Cortex of kidney (tissue), 1 donor: ENCODE measurements at places on chromosomes 1 and 21.

- no peak for DNase-seq
These were observed 1.0 kb upstream of the FOXO6 start for GRCh38 chr1:41360074-41360785.

GRCh38 chr1:6347641-6348487 is 45.7 kb downstream of the ACOT7 start:
- DNase-seq, result no peak

GRCh38 chr1:33266766-33267165 is 10.5 kb downstream of the ZNF362 start:
- no peak for DNase-seq

DNA sequence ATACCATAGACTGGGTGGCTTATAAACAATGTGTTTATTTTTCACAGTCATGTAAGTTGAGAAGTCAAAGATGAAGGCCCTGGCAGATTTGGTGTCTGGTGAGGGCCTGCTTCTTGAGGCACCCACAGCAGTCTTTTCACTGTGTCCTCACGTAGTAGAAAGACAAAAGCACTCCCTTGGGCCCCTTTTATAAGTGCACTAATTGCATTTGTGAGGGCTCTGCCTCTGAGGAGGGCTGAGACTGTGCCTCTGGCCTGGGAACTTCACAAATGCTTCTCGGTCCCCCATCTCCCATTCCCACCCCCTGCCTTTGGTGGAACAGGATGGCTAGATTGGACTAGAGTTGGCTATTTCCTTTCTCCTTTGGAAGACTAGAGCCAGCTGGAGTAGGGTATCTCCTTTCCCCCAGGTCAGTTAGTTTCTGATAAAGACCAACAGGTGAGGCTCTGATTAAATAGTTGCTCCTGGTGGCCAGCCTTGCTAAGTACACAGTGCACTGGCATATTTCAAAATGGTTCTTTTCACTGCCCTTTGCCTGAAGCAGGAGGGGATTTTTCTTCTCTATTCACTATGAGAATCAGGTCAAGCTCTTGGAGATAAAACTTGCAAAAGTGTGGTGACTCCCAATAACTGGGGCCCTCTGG is 82.9 kb downstream of the PLPPR4 start:
- DNase-seq, result no peak

DNA sequence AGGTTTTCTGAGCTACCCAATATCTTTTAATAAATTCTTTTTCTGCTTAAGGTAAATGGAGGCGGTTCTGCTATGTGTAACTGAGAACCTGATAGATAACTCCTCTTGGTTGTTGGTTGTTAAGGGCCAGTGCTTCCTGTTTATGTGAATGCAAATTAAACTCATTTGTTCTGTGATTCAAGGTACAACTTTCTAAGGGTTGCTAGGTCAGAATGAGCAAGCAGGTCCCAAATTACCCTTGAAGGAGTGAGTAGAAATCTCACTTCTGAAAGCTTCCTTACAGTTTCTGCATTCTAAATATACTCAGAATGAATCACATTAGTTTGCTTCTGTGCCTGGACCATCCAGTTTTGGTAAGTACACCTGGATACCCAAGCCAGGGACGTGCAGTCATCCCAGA is 15.5 kb upstream of the FAM78B start:
- no peak for DNase-seq

- DNase-seq, result no peak
These were observed 423.9 kb downstream of the DSCAM start for GRCh38 chr21:40422896-40423635.

GRCh38 chr1:13992489-13993285 is 292.7 kb downstream of the PRDM2 start:
- DNase-seq, result no peak

DNA sequence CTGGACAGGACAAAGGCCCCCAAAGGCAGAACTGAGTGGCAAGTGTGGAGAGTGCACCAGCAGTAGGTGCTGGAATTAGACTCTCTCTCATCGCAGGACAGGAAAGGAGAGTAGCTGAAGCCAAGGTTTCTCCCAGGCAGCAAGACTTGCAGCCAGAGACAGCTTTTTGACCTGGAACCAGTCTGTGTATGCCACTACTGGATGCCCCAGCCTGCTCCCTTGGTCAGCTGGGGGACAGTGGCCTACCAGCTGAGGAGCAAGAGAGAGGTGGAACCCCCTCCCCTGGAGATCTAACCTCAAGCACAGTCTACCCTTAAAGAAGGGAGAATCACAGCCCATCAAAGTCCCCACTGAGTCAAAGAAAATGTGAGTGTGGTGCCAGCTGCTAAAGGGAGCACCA is 375.7 kb downstream of the KCNH1 start:
- no peak for DNase-seq

- no peak for DNase-seq
These were observed 221.4 kb upstream of the PKN2 start for GRCh38 chr1:88462488-88463261.

DNA sequence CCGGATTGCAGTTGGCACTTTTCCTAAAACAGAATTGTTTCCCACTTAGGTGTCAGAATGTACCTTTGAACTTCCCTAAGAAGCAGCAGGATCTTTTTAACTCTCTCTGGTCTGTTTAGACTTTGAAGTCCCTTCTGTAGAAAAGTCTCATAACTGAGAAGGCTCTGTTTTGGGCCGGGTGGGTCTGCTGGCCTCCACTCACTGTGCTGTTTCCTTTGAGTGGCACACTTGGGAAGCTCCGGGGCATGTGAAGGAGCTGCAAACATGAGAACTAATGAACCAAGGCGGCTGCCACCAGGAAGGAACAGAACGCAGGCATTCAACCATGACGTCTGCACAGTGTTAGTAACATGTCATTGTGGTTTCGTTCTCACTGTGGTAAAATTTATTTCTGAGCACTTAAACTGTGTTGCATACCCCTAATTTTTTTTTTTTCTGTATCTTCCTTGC is 19.5 kb upstream of the NCMAP start:
- DNase-seq, result no peak

- DNase-seq, result no peak
These were observed 1.5 kb upstream of the GALNT2 start for GRCh38 chr1:230065571-230065970.

- DNase-seq, result no peak
These were observed 164.2 kb upstream of the COL6A1 start for GRCh38 chr21:45817345-45817744.

DNA sequence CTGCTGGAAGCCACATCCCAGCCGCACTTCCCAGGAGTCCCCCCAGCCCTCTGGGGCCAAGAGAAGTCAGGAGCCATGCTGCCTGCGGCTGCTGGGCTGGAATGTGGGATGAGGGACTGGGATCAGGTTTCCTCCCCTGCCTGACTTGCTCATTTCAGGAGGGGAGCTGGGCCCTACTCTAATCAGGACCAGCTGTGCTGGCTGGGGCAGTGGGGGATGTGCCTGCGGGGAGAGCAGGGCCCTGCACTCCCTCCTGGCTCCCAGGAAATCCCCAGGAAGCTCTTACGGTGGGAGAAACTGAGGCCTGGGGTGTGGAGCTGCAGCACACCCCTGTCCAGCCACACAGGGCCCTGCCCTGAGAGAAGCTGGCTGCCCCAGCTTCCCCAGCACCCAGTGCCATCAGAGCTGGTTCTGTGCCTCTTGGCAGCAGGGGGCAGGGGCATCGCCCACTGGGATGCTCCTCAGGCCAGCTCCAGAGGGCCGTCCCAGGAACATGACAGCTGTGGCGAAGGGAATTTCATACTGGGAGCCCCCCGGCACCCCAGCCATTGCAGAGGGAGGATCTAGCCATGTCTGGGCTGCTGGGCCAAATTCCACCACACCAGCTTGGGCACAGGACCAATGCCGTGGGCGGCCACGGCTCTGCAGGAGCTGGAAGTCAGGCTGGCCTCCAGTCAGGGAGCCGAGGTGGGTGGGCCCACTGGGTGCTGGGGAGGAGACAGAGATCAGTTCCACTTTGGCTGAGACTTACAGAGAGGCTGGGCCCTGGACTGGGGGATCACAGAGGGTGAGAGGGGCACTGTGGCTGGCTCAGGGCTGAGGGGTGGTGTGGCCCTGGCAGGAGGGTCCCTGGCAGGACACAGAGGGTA is 21.3 kb upstream of the PRSS38 start:
- DNase-seq, result no peak

DNA sequence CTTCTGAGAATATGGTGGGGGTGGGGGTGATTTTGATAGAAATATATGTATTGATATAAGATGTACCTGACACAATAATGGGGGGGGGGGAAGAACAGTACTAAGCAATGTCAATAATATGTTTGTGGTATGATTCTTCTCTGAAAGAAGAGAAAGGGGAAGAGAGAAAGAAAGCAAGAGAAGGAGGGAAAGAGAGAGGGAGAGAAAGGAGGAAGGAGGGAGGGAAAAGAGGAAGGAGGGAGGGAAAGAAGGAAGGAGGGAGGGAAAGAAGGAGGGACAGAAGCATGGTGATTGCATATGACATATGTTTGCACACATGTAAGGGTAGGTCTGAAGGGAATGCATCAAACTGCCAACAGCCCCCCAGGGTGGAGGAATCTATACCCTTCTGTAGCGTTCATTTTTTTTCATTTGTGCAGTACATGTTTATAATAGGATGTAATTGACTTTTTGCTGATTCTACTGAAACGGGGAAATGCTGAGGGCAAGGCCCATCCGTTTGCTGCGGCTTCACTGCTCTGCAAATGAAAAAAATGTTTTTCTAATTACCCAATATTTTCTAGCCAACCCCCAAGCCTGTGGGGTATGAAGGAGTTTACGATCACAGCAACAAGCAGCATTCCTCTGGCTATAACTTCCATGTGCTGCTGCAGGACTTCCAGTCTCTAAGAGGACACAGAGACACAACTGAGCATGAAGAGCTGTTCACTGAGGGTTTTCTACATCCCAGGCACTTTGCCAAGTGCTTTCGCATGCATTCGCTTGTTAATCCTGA is 119.3 kb upstream of the ZC3H12A start:
- DNase-seq, result no peak

GRCh38 chr1:97906567-97907241 is 14.1 kb downstream of the DPYD start:
- DNase-seq, result no peak

GRCh38 chr1:3645666-3646355 is 4.1 kb downstream of the WRAP73 start:
- no peak for DNase-seq

GRCh38 chr1:44592208-44593145 is 81.8 kb downstream of the TMEM53 start:
- no peak for DNase-seq

DNA sequence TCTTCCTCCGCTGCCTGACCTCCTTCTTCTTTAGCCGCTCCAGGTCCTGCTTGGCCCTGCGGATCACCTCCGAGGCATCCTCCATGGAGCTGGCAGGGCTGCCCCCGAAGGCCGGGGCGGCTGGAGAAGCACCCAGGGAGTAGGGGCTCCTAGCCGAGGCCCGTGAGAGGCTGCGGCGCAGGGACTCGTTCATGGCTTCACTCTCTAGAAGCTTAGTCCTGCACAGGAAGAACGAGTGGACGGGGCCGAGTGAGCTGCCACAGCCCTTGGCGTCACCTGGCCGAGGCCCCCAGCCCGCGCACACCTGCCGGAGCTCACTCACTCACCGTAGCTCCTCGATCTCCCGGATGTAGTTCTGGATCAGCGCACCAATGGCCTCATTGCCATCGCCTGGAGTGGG is 23.1 kb downstream of the KIF21B start:
- DNase-seq, result no peak

DNA sequence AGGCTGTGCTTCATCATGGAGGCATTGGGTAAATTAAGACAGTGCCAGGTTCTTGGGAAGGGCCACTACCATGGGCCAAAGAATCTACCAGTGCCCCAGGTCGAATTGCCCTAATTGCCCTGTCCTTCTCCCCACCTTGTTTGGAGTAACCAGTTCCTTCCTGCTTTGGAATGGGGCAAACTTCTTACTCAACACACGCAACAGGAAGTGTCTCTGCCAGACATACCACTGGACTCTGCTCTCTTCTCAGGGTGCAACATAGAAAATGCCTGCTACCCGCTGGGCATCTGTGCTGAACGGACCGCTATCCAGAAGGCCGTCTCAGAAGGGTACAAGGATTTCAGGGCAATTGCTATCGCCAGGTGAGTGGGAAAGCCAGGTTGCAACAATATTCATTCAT is 15.8 kb downstream of the CDA start:
- no peak for DNase-seq

GRCh38 chr1:55707196-55707595 is 492.0 kb upstream of the USP24 start:
- DNase-seq, result no peak

- DNase-seq, result no peak
These were observed 23.2 kb upstream of the TUT4 start for GRCh38 chr1:52576074-52576473.

- DNase-seq, result no peak
These were observed 12.3 kb upstream of the IFNLR1 start for GRCh38 chr1:24199291-24199900.

- no peak for DNase-seq
These were observed 3.0 kb upstream of the CEP350 start for GRCh38 chr1:179951383-179952144.

DNA sequence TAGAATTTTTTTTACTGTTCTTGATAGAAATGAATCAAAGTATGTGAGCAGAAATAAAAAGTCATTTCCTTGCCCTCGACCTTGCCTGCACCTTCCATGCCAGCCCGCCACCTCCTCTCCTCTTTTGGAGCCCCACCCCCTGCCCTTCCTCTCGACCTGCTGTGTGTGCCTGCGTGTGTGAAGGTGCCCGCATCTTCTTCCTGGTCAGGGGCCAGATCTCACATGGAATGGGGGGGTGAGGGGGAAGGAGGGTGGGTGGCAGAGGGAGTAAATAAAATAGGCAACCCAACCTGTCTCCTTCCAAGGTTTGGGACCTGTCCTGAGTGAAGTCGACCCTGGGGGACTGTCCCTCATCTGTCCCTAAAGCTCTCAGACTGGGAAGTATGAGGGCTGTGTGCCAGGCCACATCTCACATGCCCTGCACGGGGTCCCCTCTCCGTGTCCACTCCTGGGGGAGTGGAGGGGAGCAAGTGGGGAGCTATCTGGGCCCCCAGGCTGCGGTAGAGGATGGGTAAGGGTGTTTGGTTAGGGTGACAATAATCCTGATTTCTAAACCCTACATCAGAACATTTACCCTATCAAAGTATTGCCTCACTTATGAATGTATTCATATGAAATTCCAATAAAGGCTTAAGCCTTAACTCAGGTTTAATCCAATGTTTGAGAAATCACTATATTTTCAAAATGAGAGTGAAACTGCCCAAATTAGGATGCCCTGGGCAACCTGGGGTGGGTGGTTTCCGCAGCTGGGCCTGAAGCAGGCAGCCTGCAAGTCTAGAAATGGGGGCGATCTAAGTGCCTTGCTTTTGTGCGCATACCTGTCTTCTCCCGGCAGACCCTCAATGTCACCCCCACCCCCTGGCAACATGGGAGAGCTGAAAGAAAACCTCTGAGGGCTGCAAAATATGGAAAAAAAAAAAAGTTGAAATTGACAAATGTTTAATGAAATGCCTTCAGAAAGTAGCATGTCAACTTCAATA is 15.4 kb downstream of the AMPD2 start:
- DNase-seq, result no peak
